ENCODE measurements at places on chromosomes 3 and 15.

- DNase-seq = no peak
Measured at GRCh38 chr3:127071597-127072001, 88.7 kb downstream of the PLXNA1 start.

DNA sequence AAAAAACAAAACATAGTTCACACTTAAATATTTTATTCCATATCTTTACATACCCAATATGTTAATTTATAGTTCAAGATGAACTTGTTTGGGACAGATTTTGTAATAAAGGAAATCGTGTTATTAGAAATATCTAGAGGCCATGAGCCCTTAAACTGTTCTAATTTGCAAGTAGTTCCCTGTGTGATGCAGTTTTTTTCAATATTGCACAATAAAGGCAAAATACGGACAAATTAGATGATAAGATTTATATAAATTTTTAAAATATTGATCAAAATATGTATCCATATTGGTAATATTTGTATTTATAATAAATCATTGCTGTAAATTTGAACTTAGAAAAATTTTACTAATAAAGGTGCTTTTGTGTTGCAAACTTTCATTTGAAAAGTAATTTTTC is 23.8 kb downstream of the CTNNB1 start:
- no peak for DNase-seq

GRCh38 chr3:108292905-108293328 is 3.4 kb upstream of the HHLA2 start:
- DNase-seq = no peak

GRCh38 chr3:99543796-99544195 is 94.6 kb upstream of the COL8A1 start:
- DNase-seq = no peak

- DNase-seq = no peak
Measured at GRCh38 chr15:57923306-57923705, 142.2 kb downstream of the ALDH1A2 start.

GRCh38 chr15:50249704-50250103 is 15.8 kb downstream of the HDC start:
- no peak for DNase-seq

- DNase-seq = peak; percentile 9
Measured at GRCh38 chr3:167493244-167493643, 19.4 kb upstream of the SERPINI2 start.

- no peak for DNase-seq
Measured at GRCh38 chr3:175879417-175879816, 1020.3 kb downstream of the NAALADL2 start.

- DNase-seq = no peak
Measured at GRCh38 chr3:38119248-38119544, 17.7 kb downstream of the ACAA1 start.

- DNase-seq = no peak
Measured at GRCh38 chr15:72961346-72961745, 90.9 kb upstream of the NEO1 start.

DNA sequence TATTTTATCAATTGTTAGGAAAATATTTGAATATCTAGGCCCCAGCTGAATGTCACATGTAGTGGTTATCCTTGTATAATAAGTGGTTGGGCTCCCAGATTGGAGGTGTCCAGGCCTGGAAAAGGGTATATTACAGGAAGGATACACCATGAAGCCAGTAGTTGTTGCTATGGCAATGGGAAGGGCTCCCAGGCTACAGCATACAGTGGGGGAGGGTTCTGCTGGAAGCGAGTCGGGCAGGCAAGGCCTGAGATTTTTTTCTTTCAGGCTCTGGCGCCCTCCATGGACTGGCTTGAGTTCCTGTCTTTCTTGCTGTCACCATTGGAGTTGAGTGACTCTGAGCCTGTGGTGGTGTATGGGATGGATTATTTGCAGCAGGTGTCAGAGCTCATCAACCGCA is 8.9 kb downstream of the ECE2 start:
- peak; percentile 71 for DNase-seq

GRCh38 chr15:42111924-42112323 is 17.6 kb upstream of the PLA2G4D start:
- no peak for DNase-seq

GRCh38 chr3:115111632-115112031 is 35.5 kb downstream of the ZBTB20 start:
- no peak for DNase-seq

DNA sequence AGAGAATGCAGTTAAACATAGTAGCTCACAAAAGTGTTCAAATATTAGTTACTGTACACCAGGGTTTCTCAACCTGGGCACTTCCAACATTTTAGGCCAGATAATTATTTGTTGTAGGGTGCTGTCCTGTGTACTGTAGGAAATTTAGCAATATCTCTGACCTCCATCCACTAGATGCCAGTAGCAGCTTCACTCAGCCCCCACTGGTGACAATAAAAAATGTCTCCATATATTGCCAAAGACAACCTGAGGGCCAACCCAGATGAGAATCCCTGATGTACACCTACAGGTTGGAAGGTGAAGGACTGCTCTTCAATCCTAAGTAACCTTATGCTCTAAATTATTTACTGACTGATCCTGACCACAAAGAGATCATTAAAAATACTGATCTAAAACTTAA is 32.5 kb downstream of the DCUN1D1 start:
- peak; percentile 6 for DNase-seq

GRCh38 chr15:63484433-63485186 is 19.8 kb upstream of the USP3 start:
- DNase-seq = no peak

DNA sequence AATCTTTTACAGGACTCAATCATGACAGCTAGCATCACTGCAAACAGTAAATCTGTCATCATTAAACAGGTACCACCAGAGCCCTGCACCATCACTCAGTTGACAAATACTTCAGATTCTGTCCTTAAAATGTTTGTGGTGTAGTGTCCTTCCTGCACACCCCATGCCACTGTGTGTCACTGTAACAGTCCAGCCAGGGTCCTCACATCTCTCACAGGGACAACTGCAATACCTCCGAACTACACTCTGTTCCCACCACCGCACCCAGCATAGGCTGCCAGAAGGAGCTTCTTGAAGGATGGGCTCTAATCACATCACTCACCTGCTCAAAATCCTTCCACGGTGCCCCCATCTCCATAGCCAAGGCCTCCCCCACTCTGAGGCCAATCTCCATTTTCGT is 90.2 kb upstream of the FGF12 start:
- no peak for DNase-seq

GRCh38 chr3:58585994-58586393 is 8.8 kb upstream of the FAM107A start:
- no peak for DNase-seq

GRCh38 chr15:89642106-89642505 is 13.2 kb downstream of the KIF7 start:
- no peak for DNase-seq

Measured in A549 (cell line).